ENCODE measurements at places on chromosomes 16 and 17.

GRCh38 chr16:25007284-25007984, 7.7 kb downstream of the ARHGAP17 start:
- DNase-seq = no peak

DNA sequence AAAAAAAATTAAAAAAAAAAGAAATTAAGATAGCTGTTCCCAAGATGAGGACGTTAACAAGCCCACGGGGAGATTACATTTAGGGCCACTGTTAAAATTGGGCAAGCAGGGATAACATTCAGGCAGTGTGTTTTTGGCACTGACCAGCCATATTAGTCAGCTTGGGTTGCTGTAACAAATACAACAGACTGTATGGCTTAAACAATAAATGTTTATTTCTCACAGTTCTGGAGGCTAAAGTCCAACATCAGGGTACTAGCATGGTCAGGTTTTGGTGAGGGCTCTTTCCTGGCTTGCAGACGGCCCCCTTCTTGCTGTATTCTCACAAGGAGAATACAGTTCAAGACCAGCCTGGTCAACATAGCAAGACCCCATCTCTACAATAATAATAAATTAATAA, 31.3 kb downstream of the ARSG start:
- DNase-seq = no peak

GRCh38 chr17:14318918-14319205, 18.0 kb downstream of the HS3ST3B1 start:
- no peak for DNase-seq

- no peak for DNase-seq
Observed at GRCh38 chr17:32327911-32328310, 14.1 kb downstream of the C17orf75 start.

DNA sequence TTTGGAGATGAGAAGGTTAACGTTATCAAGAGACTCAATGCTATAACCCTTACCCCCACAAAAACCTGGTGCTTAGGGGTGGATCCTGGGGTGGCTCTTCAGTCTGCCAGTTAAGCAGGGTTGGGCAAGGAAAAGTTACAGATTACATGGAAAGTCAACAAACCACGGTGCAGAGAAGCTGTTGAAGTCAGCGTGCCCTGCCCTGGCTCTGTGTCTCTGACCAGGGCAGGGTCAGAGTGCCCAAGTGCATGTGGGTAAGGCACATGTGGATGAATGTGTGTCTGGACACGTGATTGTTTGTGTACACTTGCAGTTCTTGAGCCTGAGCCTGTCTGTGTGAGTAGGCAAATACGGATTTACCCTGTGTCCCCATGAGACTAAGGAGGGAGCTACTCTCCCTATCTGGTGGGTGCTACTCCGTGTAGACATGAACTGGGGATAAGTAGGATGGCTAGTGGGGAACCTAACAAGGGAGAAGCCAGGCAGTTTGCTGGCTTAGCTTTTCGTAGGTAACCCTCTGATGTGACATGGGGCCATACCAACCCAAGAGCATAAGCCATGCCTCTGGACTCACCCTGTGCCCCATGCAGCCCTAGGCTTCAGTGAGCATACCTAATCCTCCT, 5.5 kb downstream of the IGFBP4 start:
- no peak for DNase-seq

DNA sequence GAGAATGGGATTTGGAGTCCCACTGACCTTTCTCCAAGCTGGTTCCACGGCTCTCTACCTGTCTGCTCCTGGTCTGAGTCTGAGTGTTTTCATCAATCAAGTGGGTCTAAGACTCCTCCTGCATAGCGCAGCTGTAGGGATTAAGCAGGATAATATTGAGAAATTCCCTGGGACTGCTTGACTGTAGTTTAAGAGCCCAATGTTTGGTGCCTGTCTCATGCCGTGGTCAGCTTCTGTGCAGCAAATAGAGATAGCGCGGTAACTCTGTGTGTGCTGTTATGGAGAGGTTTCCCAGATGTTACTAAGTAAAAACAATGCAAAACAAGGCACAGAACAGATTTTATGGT, 21.4 kb downstream of the RPTOR start:
- no peak for DNase-seq

- no peak for DNase-seq
Observed at GRCh38 chr17:72922219-72922618, 170.3 kb downstream of the SLC39A11 start.

DNA sequence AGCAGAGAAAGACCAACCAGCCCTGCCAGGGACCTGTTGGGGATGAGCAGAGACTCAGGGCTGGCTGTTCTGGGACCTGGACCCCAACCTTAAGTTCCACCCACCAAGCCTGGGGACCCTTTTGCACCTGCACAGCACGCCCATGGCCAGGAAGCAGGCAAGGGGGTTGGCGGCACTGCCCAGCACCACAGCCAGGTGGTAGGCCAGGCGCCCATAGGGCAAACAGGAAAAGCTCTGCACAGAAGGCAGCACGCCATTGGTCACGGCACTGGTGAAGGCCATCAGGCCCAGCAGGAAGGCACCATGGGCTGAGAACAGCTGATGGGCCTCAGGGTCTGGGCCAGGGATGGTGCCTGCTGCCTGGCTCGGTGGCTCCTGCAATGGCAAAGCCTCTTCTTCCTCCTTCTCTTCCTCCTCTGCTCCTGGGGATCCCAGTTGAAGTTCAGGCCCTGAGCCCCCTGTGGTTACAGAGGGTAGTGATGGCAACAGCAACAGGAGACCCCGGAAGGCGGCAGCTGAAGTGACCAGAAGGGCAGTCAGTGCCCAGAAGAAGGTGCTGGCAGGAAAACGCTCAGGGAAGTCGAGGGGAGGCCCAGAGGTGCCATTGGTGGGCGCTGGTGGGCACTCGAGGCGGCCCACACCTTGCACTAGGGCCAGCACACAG, 1.7 kb downstream of the SLC52A1 start:
- DNase-seq = no peak

- no peak for DNase-seq
Observed at GRCh38 chr17:76753061-76753961, 15.4 kb downstream of the MFSD11 start.

- no peak for DNase-seq
Observed at GRCh38 chr17:75260641-75261335, 618 bp downstream of the GGA3 start.

GRCh38 chr16:83769397-83770008, 38.3 kb upstream of the HSBP1 start:
- no peak for DNase-seq

DNA sequence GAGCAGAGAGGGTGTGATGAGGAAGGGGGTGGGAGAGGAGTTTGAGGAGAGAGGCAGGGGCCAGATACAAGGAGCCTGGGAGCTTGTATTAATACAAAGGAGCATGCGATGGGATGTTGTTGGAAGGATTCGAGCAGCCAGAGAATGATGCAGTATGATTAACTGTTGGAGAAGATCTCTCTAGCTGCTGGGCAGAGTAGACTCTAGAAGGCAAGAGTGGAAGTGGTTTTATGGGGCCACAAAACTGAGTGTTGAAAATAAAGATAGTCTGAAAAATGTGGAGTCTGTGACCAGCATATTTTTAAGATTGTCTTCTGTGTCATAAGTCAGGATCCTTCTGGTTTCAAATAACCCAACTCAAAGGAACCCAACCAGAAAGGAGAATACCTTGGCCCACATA, 98.3 kb downstream of the MSI2 start:
- DNase-seq = no peak

Measured in activated CD4-positive, CD25-positive, alpha-beta regulatory T cell treated with anti-CD3 and anti-CD28 coated beads, Interleukin-2, amount 50 U/mL, for 16 hours (primary cell).